ENCODE measurements at places on chromosomes 16 and 17.

DNA sequence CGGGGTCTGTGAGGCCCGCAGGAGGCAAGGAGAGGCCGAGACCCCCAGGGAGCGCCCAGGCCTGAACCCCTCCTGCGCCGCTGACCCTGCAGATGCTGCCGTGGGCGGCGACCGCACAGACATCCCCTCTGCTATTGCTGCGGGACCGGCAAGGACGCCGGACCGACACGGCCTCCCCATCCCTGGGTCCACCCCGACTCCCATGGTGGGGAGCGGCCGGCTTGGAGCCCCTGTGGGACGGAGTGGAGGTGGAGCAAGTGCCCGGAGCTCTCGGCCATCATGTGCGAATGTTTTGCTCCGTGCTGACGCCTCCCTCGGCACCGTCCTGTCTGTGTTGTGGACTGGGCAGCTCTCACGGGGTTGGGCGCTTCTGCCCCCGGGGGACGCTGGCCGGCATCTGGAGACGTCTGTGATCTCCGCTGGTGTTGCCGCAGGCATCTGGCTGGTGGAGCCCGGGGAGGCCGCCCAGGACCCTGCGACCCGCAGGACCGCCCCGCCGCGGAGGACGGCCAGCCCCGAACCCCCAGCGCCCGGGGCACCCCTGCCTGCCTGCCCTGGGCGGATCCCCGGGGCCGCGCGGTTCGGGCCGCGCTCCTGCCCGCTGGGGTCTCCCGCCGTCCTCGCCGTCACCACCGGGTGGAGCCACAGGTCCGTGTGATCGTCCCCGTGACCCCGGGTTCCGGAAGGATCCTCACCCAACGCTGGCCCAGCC lies 12.8 kb upstream of the GNG13 start:
- DNase-seq: no peak

DNA sequence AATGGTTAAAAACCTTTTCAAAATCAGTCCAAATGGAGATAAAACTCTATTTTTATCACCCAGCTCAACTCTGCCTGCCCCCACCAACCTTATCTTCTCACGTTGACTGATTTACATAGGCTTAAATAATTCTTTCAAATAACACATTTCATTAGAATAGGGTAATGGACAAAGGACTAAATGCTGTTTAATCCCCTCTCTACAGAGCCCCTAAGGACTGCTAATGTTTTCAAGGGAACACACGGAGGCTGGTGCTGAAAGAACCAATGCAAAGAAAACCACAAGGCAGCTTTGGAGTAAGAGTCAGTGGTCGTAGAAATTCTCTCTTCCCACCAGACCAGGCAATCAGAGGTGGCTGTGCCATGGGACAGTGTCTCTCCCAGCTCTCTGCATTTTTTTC lies 445.7 kb upstream of the MAF start:
- no peak for DNase-seq

- no peak for DNase-seq
These were observed 9.6 kb downstream of the FLOT2 start for GRCh38 chr17:28887871-28888471.

- DNase-seq: no peak
These were observed 18.6 kb downstream of the PRCD start for GRCh38 chr17:76558198-76559095.

GRCh38 chr16:85104821-85105391 lies 7.4 kb downstream of the CIBAR2 start:
- DNase-seq: no peak

DNA sequence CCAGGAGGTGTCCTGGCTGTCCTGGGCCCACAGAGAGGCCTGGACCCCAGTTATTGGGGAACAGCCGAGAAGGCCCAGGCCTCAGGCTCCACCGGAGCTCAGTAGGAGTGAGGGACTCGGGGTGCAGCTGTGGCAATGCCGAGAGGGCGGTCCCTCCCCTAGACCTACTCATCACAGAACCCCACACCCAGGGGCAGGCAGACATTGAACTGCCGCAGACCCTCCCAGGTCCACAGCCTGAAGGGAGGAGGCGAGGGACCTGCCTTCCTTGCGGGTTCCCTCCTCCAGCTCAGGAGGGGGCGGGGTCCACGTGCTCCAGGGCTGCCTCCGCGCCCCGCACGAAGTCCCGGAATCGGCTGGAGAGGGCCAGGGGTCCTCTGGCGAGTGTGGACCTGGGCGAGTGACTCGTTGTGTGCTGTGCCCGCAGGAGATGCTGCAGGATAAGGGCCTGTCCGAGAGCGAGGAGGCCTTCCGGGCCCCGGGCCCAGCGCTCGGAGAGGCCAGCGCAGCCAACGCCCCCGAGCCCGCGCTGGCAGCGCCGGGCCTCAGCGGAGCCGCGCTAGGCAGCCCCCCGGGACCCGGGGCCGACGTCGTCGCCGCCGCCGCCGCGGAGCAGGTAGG lies 3.9 kb downstream of the TBX4 start:
- no peak for DNase-seq

- no peak for DNase-seq
These were observed 25.9 kb downstream of the GRIN2C start for GRCh38 chr17:74833501-74834377.

GRCh38 chr17:9192010-9192409 lies 170.7 kb downstream of the NTN1 start:
- DNase-seq: no peak

GRCh38 chr17:43475494-43476089 lies 8.2 kb upstream of the DHX8 start:
- no peak for DNase-seq

DNA sequence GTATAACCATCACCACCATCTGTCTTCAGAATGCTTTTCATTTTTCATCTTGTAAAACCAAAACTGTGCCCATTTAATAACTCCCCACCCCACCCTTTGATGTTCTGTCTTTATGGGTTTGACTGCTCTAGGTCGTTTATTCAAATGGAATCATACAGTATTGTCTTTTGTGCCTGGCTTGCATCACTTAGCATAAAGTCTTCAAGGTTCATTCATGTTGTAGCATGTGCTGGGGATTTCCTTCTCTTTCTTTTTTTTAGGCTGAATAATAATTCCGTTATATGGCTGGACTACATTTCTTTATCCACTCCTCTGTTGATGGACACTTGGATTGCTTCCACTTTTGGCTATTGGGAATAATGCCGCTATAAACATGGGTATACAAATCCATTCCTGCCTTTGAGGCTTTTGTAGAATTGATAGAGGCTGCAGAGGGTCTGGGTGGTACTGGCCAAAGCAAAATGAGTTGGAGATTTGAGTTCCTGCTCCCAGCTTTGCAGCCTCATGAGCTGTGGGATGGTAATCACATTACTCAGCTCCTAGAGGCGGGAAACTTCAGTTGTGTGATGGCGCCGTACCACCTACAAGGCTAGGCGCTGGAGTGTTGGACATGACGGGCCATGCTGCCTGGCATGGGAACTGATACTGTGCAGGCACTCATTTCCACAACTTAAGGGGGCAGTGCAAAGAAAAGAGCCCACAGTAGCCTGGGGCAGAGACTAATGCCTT lies 64.8 kb downstream of the CLEC16A start:
- DNase-seq: no peak

GRCh38 chr16:20928774-20929411 lies 28.3 kb downstream of the LYRM1 start:
- DNase-seq: no peak

- DNase-seq: no peak
These were observed 31.4 kb downstream of the CACNA1H start for GRCh38 chr16:1184156-1184868.

- no peak for DNase-seq
These were observed 138.2 kb downstream of the C16orf95 start for GRCh38 chr16:87178977-87179376.

DNA sequence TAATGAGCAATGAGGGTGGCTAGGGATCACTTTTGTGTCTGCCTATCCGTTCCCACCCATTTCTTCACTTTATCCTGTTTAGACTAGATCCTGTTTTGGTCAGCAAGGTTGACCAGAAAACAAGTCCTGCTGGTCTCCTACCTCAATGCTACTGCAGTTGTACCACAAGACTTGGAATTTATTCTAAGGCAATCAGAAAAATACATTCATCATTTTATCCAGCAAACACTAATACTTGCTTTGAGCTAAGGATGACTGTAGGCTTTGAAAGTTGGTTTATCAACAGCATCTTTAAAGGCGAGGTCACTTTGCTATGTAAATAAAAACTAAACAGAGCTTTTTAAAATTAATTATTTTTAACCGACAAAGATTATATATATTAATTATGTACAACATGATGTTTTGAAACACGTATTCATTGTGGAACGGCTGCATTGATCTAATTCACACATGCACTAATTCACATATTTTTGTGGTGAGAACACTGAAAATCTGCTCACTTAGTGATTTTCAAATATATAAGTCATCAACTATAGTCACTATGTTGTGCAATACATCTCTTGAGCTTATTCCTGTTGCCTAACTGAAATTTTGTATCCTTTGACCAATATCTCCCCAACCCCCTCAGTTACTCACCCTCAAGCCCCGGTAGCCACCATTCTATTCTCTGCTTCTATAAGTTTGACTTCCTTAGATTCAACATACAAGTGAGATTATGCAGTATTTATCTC lies 125.9 kb upstream of the HS3ST3A1 start:
- no peak for DNase-seq

- peak; percentile 64 for DNase-seq
These were observed 457 bp downstream of the CHTF8 start for GRCh38 chr16:69131839-69132423.

GRCh38 chr17:75778861-75779249 lies 5.8 kb upstream of the UNK start:
- no peak for DNase-seq

DNA sequence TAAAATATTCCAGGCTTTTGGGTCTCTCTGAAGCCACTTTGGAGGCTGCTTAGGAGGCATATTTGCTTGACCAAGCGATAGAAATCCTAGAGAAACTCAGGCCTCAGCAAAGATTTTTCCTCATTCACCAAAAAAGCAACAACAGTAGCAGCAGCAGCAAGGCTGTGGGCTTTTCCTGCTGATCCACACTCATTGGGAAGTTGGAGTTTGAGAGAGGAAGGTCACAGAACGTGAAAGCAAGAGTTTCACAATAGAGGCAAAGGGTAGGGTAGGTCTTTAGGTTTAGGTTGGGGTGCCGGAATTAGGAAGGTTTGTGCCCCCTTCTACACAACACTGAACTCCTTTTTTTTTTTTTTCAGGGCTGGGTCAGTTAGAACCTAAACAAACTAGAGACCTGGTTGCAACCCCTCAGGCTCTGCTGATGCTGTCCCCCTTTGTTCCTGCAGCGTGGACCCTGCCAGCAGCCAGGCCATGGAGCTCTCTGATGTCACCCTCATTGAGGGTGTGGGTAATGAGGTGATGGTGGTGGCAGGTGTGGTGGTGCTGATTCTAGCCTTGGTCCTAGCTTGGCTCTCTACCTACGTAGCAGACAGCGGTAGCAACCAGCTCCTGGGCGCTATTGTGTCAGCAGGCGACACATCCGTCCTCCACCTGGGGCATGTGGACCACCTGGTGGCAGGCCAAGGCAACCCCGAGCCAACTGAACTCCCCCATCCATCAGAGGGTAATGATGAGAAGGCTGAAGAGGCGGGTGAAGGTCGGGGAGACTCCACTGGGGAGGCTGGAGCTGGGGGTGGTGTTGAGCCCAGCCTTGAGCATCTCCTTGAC lies 2.0 kb downstream of the TMUB2 start:
- no peak for DNase-seq

- DNase-seq: no peak
These were observed 7.7 kb downstream of the USP6 start for GRCh38 chr17:5123343-5124124.

GRCh38 chr16:61770301-61770700 lies 265.9 kb downstream of the CDH8 start:
- no peak for DNase-seq

GRCh38 chr16:13315642-13316427 lies 414.4 kb downstream of the SHISA9 start:
- no peak for DNase-seq

DNA sequence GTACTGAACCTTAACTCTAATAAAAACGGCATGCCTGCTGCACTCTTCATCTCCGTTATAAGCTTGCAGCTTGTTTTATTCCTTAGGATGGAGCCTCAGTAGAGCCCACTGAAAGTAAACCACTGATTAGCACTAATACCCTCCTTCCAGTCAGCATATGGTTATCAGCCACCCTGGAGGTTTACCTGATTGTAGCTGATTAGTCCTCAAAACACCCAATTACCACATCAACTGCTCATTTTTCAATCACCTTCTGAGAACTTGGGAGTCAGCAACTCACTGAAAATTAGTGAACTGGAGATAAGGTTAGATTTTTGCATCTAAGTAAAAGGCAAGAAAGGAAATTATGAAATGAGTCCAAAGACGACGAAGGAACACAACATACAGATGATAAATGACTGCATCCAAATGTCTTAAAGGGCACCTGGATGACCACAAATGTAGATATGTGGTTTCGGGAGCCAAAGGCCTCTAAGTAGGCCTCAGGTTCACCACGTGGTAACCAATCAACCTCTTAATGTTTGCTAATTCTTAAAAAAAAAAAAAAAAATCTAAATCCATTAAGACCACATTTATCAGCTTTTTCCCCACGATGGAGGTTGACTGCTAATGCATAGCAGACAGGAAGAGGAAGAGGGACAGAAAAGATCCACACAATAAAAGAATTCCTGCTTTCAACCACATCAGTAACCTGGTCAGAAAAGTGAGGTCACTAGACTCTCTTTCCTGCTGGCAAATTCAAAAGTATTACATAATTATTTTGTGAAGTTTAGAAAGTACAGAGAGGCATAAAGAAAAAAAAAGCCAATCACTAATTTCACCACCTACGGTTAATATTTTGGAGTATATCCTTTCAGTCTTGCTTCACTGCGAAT lies 28.0 kb downstream of the DCUN1D3 start:
- no peak for DNase-seq

DNA sequence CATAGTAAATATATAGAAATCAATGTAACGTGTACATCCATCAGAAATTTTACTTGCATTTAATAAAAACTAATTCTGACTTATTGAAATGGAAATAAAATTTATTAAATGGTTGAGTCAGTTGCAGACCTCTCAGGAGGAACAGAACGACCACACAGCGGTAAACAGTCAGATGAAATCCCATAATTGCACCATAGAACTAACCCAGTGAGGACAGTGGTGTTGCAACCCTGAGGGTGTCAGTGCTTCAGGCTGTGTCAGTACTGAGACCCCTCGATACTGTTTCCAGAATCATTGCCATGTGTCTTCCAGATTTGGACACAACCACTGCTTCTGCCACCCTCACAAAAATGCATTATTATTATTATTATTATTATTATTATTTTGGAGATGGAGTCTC lies 29.0 kb upstream of the SSTR2 start:
- no peak for DNase-seq

- DNase-seq: no peak
These were observed 25.2 kb upstream of the MLKL start for GRCh38 chr16:74725651-74726455.

All from stimulated activated CD8-positive, alpha-beta memory T cell treated with anti-CD3 and anti-CD28 coated beads, Interleukin-4, amount 100 ng/mL, for 4 hours (primary cell).